AG20443 (cell line): ENCODE measurements at places on chromosomes 3 and 15.

DNA sequence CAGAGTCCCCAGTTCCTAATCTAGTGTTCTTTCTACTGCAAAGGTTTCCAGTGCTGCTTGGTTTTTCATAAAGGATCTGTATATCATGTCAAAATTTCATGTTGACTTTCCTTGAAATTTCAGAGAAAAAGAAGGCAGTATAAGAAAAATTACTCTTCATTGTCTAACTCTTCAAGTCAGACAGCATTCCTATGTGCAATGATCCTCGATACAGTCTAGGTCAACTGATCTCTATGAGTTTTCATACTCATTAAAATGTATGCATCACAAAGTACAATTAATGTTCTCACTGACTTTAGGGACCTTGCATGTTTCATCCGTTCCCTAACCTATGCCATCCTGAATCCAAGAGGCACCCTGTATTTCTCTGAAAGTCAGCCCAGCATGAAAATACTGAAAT lies 317.3 kb downstream of the ZBTB20 start:
- DNase-seq: no peak

GRCh38 chr3:126511291-126511690 lies 6.3 kb downstream of the UROC1 start:
- DNase-seq: no peak

DNA sequence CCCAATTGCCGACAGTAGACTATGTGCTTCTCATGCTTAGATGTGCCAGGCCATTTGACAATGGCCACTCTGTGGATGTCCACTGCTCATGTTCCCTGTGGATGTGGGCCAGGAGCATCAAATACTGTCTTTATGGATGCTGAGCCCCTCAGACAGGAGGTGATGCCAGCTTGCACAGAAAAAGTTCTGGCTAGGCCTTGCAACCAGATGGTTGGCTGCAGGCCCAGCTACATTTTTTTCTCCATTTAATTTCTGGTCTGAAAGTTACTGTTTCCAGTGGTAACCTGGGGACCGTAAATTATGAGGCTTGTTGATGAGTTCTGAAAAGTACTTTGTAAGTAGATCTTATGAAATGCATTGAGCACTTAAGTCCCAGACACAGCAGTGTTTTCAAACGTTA lies 228.5 kb downstream of the CHL1 start:
- no peak for DNase-seq

DNA sequence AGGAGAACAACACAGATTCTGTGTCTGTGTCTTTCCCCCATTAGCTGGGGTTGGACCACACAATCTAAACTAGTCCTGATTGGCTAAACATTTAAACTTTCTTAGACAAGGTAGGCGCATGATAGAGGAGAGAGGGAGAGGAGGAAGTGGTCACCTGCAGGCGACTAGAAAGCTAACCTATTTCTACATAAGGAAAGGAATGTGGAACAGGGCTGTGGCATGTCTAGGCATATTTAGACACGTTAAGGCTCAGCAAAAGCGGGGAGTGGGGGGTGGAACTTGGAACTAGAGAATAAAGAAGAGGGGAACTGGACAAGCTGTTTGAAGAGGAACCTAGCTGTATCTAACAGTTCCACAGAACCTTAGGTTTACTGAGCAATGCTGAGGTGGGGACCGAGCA lies 12.8 kb downstream of the LRRC28 start:
- no peak for DNase-seq
